Activated CD8-positive, alpha-beta T cell treated with anti-CD3 and anti-CD28 coated beads for 36 hours (primary cell): ENCODE measurements at places on chromosomes 1 and 21. TPM values are rescaled to one million over a fixed set of nuclear protein-coding genes. Genes with fewer than 3 reads are reported as not detected.
A peak's percentile ranks its signal among the peaks of the same experiment; 100 is the strongest.

DNA sequence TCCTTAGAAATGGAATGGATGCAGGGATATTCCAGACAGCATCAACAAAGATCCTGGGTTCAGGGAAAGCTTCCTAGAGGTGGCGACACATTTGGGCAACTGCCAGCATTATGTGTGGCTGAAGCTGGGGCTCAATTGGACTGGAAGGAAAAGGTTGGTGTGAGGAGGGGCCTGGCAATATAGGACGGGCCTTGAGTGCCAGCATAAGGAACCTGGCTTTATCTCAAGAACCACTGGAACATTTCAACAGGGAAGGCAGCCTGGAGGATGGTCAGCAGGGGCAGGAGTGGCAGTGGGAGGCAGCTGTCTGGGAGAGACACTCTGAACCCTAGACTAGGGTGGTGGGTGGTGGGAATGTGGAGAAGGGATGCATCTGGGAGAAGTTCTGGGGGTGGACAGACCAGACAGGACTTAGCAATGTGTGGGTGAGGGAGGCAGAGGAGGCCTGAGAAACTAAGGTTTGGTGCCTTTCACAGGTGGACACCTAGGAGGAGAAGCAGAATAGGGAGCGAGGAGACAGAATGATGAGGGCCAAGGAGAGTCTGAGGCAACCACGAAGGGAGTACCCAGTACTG is 3.5 kb downstream of the SH3BGRL3 start:
- DNase-seq, result no peak

- no peak for DNase-seq
These were observed 68.1 kb downstream of the RHOU start for GRCh38 chr1:228803421-228803820.

GRCh38 chr1:216896146-216896545 is 172.9 kb upstream of the ESRRG start:
- DNase-seq, result no peak

GRCh38 chr21:44057960-44058651 is 46.0 kb downstream of the TRAPPC10 start:
- peak; percentile 42 for DNase-seq

- peak; percentile 63 for DNase-seq
These were observed 35.3 kb upstream of the BCAR3 start for GRCh38 chr1:93716941-93717368.

GRCh38 chr1:52028328-52028727 is 5.3 kb downstream of the KTI12 start:
- no peak for DNase-seq

DNA sequence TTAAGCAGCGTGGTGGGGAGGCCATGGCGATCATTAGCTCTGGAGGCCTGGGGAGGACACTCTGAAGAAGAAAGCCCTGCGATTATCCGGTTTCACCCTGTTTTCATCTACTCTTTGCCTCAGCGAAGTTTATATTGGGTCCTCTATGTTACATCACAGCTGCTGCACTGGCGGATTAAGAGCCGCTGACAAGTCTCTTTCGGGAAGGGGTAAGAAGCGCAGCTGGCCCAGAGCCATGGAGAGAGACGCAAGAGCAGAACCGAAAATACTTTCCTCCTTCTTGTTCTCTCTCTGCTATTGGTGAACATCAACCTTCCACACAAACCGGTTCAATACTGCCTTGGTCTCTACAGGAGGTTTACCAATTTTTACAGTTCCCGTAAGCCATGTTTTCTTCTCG is 291.5 kb downstream of the FAM72C start:
- no peak for DNase-seq

DNA sequence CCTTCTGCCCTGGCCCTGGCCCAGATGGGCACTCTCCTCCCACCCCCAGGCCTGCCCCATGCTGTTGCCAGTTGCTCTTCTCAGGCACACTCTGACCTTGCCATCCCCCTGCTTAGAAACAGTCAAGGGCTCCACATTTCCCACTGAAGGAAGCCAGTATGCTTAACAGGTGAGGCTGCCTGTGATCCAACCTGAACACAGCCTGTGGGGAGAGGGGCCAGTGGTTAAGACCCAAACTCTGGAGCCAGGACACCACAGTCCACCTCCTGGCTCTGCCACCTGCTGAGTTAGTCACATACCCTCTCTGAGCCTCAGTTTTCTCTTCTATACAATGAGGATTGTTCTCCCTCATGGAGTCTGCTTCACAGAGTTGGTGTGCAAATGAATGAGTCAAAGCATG is 526.9 kb downstream of the MATN1 start:
- no peak for DNase-seq

DNA sequence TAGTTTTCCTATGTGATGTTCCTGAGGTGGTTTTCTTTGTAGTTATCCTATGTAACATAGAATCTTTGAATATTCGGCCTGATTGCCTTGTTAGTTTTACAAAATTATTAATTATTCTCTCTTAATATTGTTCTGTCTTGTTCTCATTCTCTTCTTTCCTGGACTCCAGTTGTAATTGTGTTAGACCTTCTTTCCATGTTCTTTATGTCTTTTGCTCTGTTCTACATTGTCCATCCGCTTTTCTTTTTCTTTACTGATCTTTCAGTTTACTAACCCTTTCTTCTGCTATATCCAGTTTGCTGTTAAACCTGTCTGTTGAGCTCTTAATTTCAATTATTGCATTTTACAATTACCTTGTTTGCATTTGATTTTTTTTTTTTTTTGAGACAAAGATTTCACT is 89.3 kb downstream of the PEX14 start:
- DNase-seq, result no peak

- no peak for DNase-seq
These were observed 316.0 kb upstream of the ADGRL4 start for GRCh38 chr1:79322511-79323027.

DNA sequence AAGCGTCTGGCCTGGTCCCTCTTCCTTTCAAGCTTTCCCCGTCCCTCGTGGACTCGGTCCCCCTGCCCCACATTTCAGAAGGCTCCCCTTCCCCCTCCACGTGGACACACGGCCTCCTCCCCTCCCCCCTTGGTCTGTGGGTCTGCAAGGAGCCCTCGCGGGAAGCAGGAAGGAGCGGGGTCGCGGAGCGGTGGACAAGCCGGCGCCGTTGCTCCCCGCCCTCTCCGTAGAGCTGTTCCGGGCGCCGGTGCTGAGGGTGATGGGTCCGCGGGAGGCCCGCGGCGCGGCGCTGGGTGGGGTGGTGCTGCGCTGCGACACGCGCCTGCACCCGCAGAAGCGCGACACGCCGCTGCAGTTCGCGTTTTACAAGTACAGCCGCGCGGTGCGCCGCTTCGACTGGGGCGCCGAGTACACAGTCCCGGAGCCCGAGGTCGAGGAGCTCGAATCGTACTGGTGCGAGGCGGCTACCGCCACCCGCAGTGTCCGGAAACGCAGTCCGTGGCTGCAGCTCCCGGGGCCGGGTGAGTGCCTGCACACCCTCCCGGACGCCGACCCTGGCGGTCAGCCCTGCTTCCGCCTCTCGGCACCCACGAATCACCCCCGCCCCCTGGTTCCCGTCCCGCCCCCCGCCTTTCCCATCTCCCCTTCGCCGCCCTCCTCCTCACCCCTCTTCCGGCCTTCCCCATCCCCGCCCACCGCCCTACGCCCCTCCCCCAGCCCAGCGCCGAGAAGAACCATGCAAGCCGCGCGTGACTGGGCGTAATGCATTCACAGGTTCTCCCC is 5.3 kb downstream of the FCRLB start:
- DNase-seq, result peak; percentile 75

- DNase-seq, result no peak
These were observed 29.8 kb downstream of the SHISAL2A start for GRCh38 chr1:52662645-52663313.

DNA sequence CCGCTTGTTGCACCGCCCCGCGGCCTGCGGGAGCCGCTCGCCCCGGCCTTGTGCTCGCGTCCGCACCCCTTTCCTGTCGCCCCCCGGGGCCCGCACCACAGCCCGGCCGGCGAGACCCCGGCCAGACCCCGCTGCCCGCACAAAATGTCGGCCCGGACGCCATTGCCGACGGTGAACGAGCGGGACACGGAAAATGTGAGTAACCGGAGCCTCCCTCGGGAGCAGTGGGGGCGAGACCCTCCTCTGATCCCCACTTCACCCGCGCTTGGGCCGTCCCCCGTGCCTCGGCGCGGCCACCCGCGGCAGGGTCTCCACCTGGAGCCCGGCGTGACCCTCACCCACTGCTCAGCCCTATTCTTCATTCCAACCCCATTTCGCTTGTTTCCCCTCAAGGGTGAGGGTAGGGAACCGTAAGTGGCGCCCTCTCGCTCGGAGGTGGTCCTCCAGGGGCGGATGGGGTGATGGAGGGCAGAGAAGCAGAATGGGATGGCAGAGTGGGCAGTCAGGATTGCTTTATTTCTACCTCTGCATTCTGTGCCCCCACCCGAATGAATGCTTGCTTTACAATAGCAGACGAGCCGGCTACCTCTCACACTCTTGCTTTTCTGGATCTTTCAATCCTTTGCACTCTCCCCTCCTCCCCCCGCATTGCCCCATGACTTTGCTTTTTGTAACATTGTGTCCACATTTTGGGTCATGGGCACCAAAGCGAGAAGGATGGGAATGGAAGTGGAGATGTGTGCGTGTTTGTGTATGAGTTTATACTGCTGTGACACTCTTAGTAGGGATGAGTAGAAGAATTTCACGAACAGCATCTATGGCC is 954 bp downstream of the MARK1 start:
- no peak for DNase-seq

DNA sequence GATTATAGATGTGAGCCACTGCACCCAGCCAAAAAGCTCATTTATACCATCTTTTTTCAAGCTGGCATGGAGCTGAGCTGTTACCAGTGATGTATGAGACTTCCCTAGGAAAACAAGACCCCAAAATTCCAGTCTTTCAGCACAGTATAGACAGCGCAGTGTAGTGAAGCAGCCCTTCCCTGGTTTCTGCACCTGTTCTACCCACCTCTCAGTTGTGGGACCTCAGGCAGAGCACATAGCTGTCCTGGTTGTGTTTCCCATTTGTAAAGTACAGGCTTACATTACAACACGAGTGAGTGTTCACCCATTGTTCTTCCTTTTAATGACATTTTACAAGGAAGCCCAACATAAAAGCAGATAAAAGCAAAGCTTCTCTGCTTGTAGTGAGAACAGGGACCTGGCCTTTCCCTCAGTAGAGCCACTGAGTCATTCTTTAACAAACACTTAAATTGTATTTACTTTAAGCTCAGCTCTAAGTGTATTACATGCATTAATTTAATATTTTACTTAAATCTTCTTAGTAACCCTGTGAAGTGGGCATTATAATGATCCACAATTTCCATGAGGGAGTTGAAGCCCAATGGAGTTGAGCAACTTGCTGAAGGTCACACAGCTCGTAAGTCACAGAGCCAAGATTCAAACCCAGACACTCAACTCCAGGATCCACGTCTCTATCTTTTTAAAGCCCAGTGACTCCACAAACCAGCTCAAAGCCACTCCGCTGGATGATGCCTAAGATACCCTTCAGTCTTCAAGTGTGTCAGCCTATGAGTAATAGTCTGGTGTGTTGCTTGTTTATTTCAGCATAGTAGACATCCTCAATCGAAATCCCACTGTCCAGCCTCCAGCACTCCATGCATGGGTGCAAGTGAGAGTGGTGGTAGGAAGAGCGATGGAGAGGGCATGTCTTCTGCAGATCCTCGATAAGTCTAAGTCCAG is 40.5 kb upstream of the CAPZB start:
- no peak for DNase-seq

- DNase-seq, result no peak
These were observed 371.6 kb upstream of the RUNX1 start for GRCh38 chr21:35420656-35421055.

DNA sequence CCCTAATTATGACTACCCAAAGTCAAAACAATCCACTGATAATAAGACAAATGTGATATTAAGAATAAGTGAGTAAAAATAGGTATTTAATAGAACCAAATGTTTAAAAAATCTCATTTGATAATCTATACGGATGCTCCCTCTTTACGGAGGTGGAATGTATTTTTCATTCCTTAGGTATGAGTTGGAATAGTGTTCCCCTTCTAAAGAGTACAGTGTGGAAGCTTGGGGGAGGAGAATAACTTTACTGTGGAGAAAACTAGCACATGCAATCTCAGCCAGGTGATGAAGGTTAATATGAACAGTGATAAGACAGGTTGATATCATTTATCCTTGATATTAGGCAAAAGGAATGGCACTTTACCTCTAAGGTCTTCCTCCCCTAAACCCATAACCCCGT is 74.6 kb downstream of the GPR88 start:
- no peak for DNase-seq

GRCh38 chr1:54663725-54664124 is 22.1 kb downstream of the MROH7 start:
- DNase-seq, result no peak

DNA sequence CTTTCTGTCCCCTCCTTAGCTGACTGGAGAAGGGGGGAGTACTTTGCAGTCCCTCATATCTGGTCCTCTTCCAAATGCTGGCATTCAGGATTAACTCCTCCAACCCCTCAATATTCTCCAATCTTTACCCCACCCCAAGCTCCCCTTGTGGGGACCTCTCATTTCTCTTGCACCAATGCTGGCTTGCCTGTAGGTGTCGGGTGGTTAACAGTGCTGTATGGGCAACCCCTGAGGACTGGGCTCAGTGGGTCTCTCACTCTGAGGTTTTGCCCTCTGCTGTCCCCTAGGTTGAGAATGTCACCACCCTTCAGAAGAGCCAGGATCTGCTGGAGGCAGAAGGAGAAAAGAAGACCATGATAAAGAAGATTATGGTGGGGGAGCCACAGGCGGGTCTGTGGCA is 27.0 kb downstream of the MROH7 start:
- DNase-seq, result no peak

GRCh38 chr1:168958562-168959289 is 147.8 kb upstream of the ATP1B1 start:
- DNase-seq, result no peak

DNA sequence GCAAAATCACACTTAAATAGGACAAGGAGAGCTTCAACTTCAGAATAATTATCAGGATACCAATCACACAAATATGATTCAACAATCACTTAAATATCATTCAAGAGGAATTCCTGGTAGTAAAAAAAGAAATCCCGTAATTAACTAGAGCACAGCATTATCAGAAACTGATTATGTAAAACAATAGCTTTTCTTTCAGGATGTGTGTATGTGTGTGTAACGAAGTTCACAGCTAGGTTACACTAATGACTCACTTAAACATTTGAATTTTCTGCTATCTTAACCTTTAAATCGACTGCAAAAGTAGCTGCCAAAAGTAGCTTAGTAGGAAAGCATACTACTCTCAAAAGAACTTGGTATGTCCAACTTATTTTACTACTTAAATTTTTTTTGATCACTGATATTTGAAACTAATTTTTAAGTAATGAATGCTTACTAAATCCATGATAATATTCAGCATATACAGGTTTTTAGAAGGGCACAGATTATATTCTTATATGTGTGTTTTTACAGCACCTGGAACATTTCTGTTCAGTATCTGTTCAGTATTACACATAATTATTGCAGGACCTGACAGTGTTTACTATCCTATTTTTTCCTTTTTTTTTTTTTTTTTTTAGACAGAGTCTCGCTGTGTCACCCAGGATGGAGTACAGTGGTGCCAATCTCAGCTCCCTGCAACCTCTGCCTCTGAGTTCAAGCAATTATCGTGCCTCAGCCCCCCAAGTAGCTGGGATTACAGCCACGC is 4.2 kb downstream of the RERE start:
- DNase-seq, result no peak

CALML6 gene
- total RNA-seq, result 0.76 TPM

MCOLN3 gene
- 0.25 TPM for total RNA-seq

KCNJ9 gene
- total RNA-seq, result not detected

FRRS1 gene
- total RNA-seq, result 4.2 TPM

SAMSN1 gene
- total RNA-seq, result 66.7 TPM

ZMYND12 gene
- 1.4 TPM for total RNA-seq

AJAP1 gene
- 0.78 TPM for total RNA-seq
